ENCODE measurements at places on chromosomes 11 and 22.
A peak's percentile ranks its signal among the peaks of the same experiment; 100 is the strongest.

DNA sequence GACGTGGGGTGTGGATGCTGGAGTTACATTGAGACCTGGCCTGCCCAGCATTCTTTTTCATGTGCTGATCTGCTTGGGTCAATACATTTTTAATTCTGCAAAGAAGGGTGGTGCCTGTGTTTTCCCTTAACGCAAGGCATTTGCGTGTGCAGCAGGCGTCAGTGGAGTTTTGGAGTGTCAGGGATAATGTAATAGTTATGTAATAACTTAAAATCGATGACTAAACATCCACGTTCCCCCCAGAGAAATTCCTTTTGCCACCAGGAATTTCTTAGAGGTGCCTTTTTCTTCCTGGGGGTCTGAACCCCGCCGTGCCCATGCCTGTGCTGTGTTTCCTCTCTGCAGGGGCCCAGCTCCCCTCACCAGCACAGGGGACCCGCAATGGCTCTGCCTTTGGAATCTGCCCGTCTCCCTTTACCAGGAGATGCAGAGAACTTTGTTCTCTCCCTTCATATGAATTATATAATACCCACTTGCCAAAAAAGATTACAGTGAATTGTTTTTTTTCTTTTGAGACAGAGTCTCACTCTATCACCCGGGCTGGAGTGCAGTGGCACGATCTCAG lies 62.6 kb downstream of the TBC1D22A start:
- DNase-seq: no peak

DNA sequence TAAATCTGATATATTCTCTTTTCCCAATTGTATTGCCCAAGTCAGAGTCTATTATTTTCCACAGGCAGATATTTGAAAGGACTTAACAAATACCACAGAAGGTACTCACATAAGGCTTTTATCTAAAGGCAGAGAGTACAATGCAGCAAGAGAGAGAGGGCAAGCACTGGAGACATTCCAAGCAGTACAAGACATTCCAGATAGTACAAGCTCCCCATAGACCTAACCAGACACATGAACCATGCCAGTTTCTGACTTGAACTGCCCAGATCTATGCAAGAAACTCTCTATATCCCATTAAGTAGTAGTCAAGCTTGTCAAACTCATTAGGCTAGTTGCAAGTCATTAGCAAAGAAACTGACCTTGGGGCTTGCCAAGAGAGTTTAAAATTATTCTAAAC lies 11.2 kb upstream of the MS4A6E start:
- no peak for DNase-seq

DNA sequence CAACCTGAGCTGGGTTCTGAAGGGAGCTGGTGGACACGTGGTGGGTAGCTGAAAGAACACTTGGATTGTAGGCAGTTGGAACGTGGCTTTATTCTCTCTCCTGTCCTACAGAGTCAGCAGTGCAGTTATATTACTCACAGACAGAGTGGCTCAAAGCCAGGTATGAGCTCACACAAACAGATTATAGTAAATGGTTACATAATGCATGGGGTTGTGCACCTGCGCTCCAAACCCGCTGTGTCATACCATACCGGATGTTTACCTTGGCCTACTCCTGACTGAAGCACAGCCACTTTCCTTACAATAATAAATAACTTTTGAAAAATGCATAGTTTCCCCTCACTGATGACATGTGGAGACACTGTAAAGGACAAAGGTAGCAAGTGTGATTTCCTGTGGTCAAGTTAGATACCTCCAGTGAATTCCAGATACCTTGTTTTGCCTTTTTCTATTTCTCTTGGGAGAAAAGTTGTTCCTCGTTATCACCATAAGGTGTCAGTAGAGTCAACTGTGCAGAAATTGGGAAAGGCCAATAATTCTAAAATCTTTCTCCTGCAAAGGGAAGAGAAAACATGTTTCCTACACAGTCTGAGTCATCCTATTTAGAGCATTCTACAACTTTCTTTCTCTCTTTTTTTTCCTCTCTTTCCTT lies 13.5 kb downstream of the MS4A6A start:
- DNase-seq: no peak

GRCh38 chr22:42632096-42632495 lies 8.3 kb downstream of the ATP5MGL start:
- peak; percentile 59 for DNase-seq

DNA sequence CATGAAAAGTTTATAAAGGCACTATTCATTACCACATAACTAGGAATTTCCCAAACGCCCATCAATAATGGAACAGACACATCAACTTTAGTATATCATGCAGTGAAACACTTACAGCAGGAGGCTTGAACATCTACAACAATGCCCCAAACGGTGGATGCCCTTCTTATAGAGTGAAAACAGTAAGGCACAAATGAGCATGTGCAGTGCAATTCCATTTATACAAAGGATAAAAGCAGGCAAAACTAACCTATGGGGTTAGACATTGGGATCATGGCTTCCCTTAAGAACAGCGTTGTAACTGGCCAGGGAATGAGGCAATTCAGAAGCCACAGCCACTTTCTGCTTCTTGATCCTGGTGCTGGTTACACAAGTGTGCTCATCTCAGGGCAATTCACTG lies 1363.0 kb downstream of the TBC1D22A start:
- DNase-seq: no peak

- no peak for DNase-seq
Measured at GRCh38 chr22:23796461-23796860, 9.7 kb downstream of the SMARCB1 start.

GRCh38 chr11:119808407-119809185 lies 79.6 kb upstream of the NECTIN1 start:
- DNase-seq: no peak

- no peak for DNase-seq
Measured at GRCh38 chr11:83092488-83093384, 21.0 kb upstream of the RAB30 start.

- DNase-seq: peak; percentile 74
Measured at GRCh38 chr22:22110548-22111266, 128.1 kb upstream of the TOP3B start.

DNA sequence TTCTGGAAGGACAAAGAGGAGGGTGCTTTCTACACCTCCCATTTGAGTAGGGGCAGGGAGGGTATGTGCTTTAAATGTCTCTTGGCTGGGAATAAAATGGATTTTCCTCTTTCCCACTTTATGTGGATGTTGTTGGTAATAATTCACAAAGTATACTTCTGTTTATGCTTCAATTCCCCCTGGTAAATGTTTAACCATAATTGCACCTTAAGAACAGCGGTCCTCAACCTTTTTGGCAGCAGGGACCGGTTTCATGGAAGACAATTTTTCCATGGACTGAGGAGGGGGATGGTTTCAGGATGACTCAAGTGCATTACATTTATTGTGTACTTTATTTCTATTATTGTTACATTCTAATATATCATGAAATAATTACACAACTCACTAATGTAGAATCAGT lies 4.0 kb upstream of the TP53AIP1 start:
- DNase-seq: no peak

- DNase-seq: peak; percentile 89
Measured at GRCh38 chr11:120108154-120108784, 29.6 kb downstream of the TRIM29 start.

GRCh38 chr11:123718063-123718462 lies 23.4 kb downstream of the ZNF202 start:
- DNase-seq: no peak

DNA sequence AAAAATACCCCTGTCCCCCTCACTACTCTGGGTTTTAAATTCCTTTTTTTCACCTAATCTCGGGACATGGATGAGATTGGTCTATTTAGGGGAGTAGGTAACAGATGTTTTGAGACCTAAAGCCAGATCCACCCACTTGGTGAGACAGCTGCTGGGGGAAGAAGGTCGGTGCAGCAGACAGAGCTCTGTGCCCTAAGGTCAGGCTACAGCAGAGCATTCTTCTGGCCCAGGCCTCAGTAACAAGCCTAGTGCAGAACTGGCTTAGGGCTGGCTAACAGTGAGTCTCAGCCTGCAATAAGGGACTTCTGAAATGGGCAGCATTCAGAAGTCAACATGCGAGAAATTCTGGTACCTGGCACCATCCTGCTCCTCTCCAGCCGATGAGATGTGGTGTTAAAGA lies 444.9 kb upstream of the KIRREL3 start:
- no peak for DNase-seq

DNA sequence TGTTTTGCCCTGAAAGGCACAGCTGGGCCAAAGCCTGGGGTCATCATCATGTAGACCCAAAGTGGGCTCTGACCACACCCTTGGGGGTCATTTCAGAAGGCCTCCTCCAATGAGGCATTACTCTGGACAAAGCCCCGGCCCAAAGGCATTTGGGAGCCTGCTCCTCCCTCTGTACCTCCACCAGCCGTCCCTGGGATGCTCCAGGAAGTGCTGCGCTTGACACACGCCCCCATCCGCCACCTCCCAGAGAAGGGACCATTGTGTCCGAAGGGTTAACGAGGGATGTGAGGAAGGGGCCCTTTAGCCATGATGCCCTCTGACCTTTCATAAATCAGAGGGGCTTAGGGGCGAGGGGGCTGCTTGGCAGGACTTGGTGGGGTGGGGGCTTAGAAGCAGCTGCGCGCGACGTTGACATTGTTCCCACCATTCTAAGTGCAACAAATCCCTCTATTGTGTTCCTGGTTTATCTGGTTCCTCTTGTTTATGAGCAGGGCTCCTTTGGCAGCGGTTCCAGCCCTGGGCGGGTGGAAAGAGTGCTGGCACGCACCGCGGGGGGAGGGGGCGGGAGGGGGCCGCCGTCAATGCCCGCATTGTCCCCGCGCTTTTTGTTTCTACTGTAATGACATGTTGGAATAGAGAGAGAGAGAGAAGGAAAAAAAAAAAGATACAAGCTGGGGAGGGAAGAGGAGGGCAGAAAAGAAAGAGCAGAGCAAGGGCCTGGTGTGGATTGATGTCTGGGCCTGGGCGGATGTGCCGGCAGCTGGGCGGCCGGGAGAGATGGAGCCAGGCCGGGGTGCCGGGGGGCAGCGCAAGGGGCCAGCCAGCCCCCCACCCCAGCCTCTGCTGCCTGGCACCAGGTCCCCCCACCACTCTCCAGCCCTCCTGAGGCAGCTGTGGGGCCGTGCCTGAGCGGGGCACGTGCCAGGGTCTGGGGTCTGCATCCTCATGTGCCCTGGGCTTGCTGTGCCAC lies 32.1 kb upstream of the SOX10 start:
- DNase-seq: peak; percentile 72

GRCh38 chr11:119940401-119940976 lies 197.4 kb downstream of the TRIM29 start:
- DNase-seq: no peak

- no peak for DNase-seq
Measured at GRCh38 chr11:45432100-45432499, 146.0 kb upstream of the SYT13 start.

- DNase-seq: no peak
Measured at GRCh38 chr11:77619576-77620198, 17.9 kb downstream of the CLNS1A start.
